ENCODE measurements at places on chromosomes 16 and 17.
A peak's percentile ranks its signal among the peaks of the same experiment; 100 is the strongest.

DNA sequence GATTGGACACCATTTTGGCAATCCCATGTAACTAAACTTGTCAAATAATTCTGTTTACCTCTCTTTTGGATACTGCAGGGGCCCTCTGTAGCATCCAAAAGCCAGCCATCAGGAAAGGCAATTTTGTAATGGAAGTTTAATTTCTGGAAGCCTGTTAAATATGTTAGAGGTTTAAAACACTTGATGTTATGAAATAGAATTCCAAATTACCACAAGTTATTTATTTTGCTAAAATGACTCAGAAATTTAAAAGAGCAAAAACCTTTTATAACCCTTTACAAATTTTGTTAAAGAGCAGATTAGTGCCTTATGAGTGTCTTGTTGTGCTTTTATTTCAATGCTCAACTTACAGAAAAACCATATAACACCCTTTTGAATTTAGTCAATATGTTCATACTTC lies 20.0 kb upstream of the TNFSF12 start:
- DNase-seq: no peak

DNA sequence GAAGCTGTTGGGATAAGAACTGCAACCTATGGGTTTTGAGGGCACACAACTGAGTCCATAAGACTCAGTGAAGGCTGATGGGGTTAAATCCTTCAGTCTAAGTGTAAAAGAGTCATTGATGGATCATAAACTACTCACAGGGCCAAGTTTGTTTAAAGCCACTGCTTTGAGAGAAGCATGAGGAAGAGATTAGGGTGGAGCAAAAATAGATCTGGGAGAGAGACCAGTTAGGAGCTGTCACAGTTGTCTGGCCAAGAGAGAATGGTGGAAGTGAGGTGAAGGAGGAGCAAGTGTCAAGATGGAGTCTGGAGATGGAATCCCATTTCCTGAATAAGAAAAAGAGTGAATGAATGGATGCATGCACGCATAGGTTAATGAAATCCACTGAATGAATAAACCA lies 379.1 kb upstream of the CDH11 start:
- no peak for DNase-seq

DNA sequence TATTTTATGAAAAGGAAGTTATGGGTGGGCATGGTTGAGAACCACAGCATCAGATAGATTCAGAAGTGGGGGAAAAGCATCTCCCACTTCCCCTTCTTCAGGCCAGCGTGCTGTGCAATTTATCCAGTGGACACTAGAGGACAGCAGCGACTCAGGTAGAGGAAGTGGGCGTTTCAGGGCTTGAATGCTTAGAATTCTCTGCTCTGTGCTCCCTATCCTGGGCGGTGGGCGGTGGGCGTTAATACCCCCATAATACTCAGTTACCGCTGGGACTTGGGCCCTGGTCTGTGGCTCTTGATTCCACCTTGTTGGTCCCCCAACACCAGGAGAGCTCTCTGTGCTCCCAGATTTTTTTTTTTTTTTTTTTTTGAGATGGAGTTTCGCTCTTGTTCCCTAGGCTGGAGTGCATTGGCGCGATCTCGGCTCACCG lies 3.7 kb upstream of the LYZL6 start:
- DNase-seq: no peak

DNA sequence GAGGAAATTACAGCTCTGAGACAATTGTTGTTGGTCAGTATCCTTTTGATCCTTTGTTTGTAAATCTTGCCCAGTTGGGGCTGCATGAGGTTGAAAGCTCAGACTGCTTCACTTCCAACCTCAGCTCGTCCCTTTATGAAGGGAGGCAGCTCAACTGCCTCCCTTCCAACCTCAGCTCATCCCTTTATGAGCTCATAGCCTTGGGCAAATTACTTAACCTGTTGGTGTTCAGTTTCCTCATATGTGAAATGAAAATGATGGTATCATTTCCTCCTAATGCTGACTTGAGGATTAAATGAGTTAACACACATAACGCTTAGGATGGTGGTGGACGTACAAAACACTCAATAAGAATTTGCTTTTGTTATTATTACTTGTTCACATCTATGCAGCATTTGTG lies 265.1 kb downstream of the CDH13 start:
- no peak for DNase-seq

DNA sequence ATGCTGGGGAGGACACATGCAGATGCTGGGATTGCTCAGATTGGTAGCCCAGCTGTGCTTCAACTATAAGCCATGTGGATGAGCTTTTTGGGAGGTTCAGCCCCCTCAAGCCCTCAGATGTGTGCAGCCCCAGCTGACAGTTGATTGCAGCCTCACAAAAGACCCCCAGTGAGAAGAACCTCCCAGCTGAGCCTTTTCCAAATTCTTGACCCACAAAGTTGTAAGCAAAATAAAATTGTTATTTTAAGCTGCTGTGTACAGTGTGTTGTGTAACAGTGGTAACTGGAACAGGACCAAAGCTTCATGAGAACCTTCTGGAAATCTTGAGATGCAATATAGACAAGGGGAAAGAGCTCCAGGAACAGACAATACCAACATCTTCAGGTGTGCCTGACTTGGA lies 156.8 kb upstream of the IRX3 start:
- DNase-seq: no peak

- no peak for DNase-seq
Observed at GRCh38 chr16:81803332-81803731, 24.2 kb downstream of the PLCG2 start.

GRCh38 chr17:30997842-30998241 lies 27.0 kb downstream of the RNF135 start:
- no peak for DNase-seq

DNA sequence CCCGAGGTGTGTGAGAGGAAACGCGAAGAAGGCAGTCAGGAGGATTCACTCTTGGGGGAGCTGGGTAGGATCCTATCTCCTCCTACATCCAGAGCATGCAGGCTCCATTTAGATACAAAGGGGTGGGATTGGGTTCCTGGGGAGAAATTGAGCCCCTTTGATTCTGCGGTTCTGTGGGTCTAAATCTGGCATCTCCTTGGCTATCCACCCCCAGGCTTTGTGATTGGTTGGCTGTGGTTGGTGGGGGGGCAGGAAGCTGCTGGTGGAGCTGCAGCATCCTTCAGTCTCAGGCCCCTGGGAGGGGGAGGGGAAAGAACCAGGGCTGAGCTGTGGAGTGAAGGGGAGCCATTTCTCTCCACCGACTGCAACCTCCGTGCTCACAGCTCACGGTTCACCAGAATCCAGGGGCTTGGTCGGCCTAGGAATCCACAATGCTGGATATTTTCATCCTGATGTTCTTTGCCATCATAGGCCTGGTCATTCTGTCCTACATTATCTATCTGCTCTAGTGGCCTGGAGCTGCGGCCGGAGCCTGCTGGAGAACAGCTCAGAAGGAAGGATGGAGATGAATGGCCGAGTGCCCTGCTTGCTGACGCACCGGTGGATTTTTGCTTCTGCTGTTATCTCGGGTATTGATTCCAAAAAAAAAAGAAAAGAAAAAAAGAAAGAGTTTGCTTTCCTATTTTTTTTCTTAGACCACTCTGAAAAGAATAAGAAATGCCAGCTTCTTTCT lies at the start of gene LASP1NB:
TSS of gene LASP1NB (plus strand) at position 352 of the 733 bp plus-strand sequence.
- DNase-seq: no peak

GRCh38 chr17:3688852-3689261 lies 7.1 kb downstream of the P2RX5 start:
- no peak for DNase-seq

GRCh38 chr16:35754391-35755369 lies 2295.3 kb downstream of the TP53TG3F start:
- peak; percentile 47 for DNase-seq

DNA sequence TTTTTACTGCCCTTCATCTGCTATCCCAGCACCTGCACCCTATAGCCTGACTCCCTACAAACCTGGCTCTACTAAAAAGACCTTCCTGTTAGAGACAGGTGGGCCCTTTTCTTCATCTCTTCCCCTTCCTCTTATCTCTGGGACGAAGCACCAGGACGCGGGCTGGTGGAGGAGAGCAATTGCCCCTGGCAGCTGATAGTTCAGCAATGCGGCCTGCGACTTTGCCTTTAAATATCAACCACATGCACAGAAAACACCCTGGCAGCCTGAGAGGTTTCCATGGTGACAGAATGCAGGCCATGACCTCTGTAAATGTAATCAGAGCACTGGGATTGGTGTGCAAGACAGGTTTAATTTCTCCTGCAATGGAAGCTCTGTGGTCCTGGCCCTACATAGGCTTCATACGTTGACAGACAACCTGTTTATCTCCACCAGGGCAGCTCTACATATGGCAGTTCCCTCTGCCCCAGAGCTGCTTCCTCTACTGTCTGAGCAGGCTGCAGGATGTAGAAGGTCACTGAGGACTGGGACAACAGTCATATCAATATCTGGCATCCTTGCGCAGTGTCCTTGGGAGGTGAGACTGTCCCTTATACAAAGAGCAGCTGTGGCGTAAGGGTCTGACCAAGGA lies 10.0 kb upstream of the SKAP1 start:
- no peak for DNase-seq

DNA sequence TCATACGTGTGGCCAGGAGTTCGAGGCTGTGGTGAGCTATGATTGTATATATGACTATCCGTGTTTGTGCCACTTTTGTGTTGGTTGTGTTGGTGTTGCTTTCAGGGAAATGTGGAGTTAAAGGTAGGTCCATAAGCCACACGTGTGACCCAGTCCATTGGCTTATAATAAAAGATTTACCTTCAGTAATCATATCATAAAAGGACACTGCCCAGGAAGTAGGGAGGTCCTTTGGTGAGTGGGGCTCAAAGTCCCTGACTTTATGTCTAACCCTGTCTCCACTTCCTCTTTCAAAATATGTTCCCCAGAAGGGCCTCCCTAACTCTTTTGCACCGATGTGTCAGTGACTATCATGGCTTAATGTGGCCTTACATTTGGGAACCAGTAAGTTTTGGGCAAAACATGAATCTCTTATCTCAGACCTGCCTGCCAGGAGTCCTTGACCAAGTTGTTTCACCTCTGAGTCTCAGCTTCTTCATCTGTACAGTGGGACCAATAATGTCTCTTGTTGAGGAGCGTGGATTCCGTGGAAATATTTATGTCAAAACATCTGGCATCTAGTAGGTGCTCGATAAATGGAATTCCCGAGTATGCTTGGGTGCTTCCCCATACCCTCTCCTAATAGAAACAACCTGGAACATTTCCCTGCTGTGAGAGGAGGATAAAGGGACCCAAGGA lies 4.8 kb downstream of the TNP2 start:
- no peak for DNase-seq

DNA sequence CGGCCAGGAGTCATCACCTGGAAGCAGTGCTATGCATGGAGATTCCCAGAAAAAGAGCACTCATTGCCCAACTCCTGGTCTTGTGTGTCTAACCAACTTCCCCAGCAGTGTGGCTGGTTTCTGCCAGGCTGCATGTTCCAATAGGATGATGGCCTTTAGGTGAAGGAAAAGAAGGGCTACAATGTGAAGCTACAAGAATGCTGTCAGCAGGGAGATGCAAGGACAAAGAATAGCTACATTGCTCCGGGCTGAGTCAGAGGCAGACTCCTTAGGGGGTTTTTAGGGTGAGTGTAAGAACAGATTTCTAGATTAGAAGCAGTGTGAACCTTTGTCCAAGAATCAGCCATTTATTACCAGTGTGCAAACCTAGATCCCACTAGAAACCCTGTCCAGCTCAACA lies 63.0 kb upstream of the DNAH9 start:
- DNase-seq: no peak

- no peak for DNase-seq
Observed at GRCh38 chr16:9703731-9704130, 478.5 kb downstream of the GRIN2A start.

DNA sequence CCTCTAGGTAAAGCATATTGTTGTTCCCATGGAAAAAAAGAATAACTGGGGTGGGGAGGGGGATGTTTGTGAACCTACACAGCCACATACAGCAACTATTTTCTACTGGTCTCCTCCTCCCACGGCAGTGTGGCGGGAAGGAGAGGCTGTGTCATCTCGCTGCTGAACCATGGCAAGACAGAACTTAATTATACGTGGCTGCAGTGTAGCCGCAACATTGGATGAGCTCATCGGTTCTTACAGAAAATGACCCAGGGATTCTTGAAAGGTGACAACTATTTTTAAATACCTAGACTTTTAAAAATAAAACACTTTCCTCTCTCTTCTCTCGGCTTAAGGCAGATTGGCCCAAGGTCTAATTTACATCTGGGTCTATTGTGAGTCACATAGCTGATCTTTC lies 19.8 kb upstream of the TEKT3 start:
- DNase-seq: no peak

GRCh38 chr17:68294196-68294555 lies 2.9 kb downstream of the ARSG start:
- no peak for DNase-seq

- DNase-seq: no peak
Observed at GRCh38 chr16:78303946-78304345, 204.5 kb downstream of the WWOX start.

GRCh38 chr17:37833237-37833859 lies 88.5 kb upstream of the HNF1B start:
- DNase-seq: no peak

- no peak for DNase-seq
Observed at GRCh38 chr16:83300326-83300725, 507.5 kb upstream of the HSBP1 start.

DNA sequence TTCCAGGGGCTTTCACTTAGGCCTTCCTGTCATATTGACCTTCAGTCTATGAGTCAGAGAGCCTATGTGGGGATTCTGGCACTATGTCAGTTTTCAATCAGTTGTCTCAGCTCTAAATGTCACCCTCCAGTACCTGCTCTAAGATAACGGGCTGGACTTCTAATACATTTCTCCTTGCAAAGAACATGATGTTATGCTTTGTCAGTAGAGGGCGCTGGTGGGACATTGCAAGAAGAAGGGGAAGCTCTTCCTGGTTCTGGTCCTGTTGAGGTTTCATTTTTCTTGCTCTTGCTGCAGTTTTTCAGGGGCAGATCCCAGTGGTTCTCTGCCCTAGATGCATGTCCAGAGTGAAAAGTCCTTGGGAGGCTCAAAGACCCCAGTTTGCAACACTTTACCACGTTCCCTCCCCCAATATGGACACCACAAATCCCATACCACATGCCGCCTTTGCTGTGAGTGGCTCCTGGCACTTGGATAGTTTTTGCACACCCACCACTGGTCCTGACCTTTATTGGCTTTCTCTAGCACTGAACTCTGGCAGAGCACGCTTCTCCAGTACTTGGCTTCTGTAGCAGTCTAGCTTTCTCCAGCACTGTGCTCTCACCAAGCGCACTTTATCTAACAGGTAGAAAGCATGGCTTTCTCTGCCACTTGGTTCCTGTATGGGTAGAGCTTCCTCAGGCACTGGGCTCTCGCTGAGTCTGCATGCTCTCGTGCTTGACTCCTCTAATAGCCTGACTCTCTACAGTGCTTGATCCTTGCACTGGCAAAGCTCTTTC lies 49.0 kb downstream of the BCL7C start:
- no peak for DNase-seq

DNA sequence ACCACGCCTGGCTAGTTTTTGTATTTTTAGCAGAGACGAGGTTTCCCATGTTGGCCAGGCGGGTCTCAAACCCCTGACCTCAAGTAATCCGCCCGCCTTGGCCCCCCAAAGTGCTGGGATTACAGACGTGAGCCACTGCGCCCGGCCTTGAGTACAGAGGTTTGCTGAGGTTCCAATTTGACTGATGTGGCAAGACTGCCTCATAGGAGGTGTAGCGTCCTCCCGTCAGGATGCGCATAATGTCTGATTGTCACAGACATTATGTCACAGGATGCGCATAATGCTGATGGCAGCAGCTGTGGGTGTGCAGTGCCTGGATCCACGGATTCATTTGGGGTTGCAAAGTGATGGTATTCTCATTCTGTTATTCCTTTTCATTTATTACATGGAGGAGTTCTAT lies 45.2 kb downstream of the HAPSTR1 start:
- no peak for DNase-seq

GRCh38 chr16:81214745-81215166 lies 23.7 kb upstream of the BCO1 start:
- DNase-seq: no peak

GRCh38 chr17:48804936-48805411 lies 12.1 kb downstream of the TTLL6 start:
- no peak for DNase-seq

Data from coronary artery (tissue), 2 donors.